ENCODE measurements at places on chromosomes 4 and X.

GRCh38 chrX:53768451-53768850, 81.9 kb upstream of the HUWE1 start:
- DNase-seq, result peak; percentile 7

DNA sequence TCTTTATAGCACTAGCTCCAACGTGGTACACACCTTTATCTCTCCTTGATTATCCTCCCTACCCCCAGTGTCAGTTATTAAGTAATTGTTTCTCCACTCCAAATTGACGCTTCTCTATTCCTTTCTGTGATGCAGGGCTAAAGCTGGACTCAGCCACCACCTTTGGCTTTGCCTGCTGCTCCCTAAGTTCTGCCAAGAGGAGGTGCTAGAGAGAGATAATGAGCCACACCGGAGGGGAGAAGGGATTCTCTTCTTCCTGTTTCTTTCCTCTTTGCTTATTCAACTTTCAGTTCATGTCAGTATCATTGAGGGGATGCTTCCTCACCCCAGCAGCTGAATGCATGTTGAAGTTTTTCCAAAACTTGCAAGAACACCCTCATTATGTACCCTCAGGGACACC, 176.5 kb downstream of the GBA3 start:
- DNase-seq, result no peak

GRCh38 chr4:25377572-25378436, 741 bp downstream of the ANAPC4 start:
- DNase-seq, result no peak

DNA sequence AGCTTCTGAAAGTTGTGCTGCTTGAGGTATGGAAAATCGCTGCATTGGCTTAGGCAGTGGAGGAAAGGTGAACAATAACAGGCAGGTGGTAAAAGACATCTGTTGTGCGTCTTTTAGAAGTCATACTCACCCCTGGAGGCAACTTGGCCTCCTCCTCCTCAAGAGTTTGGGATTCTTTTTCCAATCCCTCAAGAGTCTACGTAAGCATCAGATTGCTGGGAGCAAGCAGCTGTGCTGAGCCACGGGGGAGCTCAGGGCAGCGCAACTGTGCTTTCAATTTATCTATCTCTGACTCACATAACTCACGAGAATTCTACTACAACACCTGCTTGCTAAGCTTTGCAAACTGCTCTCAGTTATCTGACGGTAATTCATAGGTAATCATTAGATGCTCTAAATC, 6.4 kb upstream of the RBMX2 start:
- no peak for DNase-seq

DNA sequence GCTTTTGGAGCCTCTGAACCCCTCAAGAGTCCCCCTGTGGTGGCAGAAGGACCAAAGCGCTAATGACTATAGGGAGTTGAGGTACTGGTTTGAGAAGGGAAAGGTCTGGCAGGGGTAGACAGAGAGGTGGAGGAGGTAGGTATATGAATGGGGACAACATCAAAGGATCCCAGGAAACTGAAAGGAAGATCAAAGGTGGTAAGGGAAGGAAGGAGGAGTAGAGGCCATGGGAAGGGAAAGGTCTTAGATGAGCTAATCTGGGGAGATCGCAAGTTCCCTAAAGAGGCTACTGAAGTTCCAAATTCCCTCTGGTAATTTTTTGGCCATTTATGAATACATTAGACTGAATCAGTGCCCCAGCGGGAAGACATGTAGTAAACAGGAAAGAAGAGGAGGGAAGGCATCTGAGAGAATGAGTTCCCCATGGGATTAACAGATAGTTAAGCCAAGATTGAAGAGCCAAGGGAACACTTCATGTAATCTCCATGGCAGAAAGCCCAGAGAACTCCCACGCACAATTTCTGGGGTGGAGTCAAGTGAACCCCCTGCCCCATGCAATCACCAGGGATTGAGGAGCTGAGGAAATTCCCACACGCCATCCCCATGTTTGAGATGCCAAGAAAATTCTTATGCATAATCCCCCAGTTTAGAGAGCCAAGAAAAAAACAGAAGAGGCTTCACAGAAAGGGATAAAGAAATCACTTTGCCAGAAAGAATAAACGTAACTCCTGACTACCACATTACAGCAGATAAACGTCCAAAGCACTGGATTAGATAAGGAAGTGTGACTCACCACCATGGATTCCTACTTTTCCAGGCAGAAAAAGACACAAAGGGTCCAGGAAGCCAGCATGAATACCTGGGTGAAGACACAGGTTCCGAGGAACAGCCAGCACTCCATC, 25.8 kb downstream of the ZNF630 start:
- DNase-seq, result no peak

- DNase-seq, result no peak
Measured at GRCh38 chr4:102692474-102692873, 68.3 kb downstream of the MANBA start.

GRCh38 chr4:139622901-139623381, 42.7 kb upstream of the MGST2 start:
- DNase-seq, result no peak

DNA sequence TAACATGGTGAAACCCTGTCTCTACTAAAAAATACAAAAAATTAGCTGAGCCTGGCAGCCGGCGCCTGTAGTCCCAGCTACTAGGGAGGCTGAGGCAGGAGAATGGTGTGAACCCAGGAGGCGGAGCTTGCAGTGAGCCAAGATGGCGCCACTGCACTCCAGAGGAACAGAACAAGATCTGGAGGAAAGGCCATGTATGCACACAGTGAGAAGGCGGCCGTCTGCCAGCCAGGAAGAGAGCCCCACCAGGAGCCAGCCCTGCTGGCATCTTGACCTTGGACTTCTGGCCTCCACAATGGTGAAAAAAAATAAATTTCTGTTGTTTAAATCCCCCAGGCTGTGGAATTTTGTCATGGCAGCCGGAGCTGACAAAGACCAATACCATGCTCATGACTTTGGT, 28.2 kb upstream of the MSX1 start:
- DNase-seq, result no peak

GRCh38 chr4:7451800-7452199, 17.1 kb upstream of the PSAPL1 start:
- DNase-seq, result no peak

GRCh38 chrX:24465532-24465865, 413 bp downstream of the PDK3 start:
- no peak for DNase-seq

GRCh38 chrX:94058728-94059382, 384.8 kb downstream of the FAM133A start:
- no peak for DNase-seq

- DNase-seq, result no peak
Measured at GRCh38 chr4:80462621-80463091, 127.1 kb downstream of the CFAP299 start.

- no peak for DNase-seq
Measured at GRCh38 chrX:153440556-153441135, 5.2 kb downstream of the TREX2 start.
